ENCODE measurements at places on chromosomes 6 and 20.

DNA sequence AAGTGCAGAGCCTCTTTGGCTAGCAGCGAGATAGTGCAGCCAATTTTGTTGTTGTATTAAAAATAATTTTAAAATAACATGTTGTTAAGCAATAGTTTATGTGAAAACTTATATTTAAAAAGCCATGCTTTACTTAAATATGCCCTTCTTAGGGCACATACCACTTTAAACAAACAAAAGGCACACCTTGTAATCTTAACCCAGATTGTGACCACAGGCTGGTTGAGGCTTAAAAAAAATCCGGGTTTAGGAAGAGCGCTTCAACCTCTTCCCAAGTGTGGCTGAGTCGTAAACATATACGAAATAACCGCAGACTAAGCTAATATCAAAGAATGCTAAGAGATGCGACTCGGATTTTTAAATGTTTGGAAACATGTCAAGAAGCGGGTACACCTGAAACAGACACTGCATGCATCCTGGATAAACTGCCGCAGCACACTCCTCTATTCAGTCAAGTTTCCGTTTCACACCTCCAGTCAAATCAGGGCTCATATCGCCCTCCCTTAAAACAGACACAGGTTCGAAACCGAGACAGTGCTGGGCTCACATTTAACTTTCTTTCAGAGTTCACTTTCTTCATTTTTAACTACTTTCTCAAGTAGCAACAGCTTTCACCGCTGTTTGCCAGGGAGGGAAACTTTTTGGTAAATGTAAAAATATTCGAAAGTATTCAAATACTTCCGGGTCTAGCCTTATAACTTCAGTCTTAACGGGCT, 1.5 kb downstream of the DEK start:
- no peak for DNase-seq

- DNase-seq: peak; percentile 88
Observed at GRCh38 chr6:22784601-22785410, 215.4 kb downstream of the HDGFL1 start.

- no peak for DNase-seq
Observed at GRCh38 chr6:159594106-159594749, 98.8 kb downstream of the SOD2 start.

DNA sequence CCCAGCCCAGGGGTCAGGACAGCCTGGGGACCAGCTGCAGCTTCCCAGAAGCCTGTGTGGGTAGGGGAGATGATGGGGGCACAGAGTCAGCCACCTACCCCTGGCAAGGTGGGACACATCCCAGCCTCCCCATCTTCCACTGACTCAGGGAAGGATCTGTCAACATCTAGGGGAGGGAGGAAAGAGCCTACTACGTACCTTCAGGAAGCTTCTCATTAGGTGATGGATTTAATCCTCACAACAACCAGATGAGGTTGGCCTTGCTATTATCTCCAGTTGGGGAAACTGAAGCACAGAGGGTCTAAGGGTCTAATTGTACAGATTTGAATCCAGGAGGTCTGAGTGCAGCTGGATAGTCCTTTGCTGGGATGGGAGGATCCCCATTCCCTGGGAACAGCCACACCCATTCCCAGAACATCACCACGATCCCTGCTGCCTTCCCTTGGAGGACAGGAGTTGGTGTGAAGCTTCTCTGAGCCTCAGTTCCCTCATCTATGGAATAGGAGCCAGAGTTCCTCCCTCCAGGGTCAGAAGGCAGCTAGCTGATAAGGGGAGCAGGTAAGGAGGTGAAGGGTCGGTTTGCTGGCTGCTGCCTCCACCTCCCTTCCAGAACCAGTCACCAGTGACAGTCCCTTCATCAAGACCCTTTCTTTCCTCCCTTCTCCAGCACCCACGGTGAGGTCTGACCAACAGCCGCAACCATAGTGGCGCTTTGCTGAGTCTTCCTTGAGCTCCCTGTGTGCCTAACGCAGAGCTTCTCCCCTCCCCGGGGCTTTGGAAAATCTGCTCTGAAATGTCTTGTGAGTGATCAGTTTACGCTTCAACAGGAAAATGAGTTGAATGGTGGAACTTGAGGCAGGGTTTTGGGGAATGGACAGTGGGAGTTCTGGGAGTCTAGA, 56.8 kb downstream of the CEBPB start:
- no peak for DNase-seq

- DNase-seq: no peak
Observed at GRCh38 chr6:136137008-136137692, 113.0 kb downstream of the MTFR2 start.

DNA sequence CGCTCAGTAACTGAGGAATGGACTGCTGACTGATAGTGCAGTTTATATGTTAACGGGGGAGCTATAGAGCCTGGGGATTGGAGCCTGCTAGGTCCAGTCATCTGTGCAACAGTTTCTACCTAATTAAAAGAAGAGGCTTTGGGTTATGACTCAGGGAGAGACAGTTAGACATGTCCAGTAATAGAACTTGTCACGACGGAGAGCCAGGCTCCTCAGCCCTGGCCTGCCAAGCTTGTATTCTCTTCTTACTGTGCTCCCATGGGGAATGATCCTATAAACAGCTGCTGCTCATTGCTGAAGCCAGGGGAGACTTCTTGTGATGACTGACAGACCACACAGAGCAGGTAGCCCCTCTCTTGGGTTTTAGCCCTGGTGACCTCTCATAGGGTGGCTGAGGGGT, 69.3 kb downstream of the SYNJ2 start:
- no peak for DNase-seq

Measured in islet precursor cell (in vitro differentiated cells).